ENCODE measurements at places on chromosomes 2 and 18.

DNA sequence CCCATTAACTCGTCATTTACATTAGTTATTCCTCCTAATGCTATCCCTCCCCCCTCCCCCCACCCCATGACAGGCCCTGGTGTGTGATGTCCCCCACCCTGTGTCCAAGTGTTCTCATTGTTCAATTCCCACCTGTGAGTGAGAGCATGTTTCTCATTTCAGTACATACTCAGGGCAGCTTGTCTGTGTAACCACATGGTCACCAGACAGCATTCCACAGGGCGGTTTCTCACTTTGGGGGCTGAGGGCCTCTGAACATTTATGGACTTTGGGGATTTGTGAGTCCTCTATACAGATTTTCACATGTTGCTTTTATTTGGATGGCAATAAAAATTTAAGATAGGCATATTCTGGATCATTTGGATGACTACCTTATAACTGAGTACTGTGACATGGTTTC is 84.0 kb downstream of the LYPD6B start:
- DNase-seq: no peak

- DNase-seq: no peak
These were observed 41.1 kb downstream of the ZNF516 start for GRCh38 chr18:76453932-76454331.

- no peak for DNase-seq
These were observed 503.0 kb upstream of the MYT1L start for GRCh38 chr2:2834105-2834504.

DNA sequence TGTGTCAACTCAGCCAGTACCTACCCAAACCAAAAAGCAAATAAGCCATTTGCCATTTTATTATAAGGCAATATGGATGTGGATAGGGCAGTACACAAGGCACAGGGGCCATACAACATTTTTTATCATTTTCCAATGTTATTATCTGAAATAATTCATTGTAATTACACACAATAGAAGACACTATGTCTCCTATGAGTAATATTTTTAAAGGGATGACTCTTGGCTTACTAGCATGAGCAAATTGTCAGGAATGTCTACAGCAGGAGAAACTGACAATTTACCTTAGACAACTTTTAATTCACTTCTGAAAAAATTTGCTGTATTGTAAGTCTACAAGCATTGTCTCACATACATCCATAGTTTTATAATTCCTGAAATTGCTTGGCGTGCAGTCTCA is 1193.9 kb upstream of the CELF4 start:
- no peak for DNase-seq
